ENCODE measurements at places on chromosomes 7 and 10.
A peak's percentile ranks its signal among the peaks of the same experiment; 100 is the strongest.

DNA sequence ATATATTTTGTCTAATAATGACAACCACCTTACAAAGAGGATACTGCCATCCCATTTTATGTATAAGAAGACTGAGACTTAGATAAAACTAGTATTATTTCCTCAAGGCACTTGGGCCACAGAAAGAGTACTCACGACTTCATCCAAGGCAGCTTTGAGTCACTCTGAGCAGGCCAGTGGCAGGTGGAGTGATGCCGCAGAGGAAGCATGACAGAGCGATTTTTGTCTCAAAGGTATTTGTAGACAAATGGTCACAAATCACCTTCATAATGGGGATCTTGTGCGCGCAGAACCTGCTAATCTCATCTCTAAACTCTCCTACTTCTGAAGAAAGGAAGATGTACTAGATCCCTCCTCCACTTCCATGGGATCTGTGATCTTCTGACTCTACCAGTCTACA lies 113.2 kb upstream of the NAMPT start:
- DNase-seq: no peak

GRCh38 chr10:69337296-69338132 lies 59.2 kb downstream of the HK1 start:
- DNase-seq: no peak

DNA sequence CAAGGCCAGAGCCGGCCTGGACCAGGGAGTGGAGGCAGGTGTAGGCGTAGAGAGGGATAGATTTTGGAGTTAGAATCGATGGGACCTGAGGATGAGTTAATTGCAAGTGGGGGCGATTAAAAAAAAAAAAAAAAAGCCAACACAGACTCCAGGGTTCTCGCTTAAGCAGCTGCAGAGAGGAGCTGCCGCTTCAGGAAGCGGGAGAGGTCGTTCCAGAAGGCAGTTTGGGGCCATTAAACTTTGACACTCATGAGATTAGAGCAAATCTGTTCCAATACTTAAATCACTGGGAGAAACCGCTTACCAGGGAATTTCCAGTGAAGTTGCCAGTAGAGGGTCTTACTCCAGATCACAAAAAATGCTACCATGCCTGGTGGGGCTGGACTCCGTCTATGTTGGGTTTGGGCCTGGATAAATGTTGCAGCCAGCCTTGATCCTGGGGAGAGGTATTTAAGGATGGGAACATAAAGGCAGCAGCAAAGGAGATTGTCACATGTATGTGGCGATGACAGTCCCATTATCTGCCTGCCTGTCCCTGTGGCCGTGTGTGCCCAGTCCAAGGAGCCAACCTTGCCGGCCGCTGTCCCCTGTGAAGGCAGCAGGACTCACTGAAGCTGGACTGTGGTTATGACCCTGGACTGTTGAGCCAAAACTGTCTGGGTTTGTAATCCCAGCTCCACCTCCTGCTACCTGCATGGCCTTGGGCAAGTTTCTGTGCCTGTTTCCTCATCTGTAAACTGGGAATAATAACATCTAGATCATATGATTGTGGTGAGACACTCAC lies 23.9 kb upstream of the GRID1 start:
- DNase-seq: no peak

GRCh38 chr10:114902151-114902550 lies 35.8 kb upstream of the TRUB1 start:
- DNase-seq: no peak

DNA sequence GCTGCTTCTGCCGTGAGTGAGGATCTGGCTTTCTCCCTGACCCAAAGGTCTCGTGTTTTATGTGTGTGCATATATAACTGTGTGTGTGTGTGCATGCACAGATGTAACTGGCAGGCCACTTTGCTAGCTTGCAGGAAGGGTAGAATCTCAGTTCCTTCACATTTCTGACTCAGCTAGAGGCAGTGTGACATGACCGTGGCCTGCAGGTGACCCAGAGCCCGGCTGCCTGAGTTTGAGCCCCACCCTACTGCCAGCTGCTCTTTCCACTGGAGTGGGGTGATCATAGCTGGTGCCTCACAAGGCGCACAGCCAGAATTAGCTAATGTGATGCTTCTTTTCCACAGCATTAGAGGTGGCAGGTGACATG lies 9.3 kb upstream of the MYL7 start:
- no peak for DNase-seq

DNA sequence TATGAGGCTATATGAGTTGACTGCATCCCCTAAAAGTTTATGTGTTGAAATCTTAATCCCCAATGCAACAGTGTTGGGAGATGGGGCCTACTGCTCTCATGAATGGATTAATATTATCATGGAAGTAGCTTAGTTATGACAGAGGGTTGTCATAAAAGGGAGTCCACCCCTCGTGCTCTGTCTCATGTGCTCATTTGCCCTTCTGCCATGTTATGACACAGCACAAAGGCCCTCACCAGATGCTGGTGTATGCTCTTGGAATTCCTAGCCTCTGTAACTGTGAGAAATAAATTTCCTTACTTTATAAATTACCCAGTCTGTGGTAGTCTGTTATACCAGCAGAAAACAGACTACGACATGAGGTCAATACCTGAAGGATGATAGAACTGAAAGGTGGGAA lies 17.6 kb upstream of the PANK1 start:
- no peak for DNase-seq

DNA sequence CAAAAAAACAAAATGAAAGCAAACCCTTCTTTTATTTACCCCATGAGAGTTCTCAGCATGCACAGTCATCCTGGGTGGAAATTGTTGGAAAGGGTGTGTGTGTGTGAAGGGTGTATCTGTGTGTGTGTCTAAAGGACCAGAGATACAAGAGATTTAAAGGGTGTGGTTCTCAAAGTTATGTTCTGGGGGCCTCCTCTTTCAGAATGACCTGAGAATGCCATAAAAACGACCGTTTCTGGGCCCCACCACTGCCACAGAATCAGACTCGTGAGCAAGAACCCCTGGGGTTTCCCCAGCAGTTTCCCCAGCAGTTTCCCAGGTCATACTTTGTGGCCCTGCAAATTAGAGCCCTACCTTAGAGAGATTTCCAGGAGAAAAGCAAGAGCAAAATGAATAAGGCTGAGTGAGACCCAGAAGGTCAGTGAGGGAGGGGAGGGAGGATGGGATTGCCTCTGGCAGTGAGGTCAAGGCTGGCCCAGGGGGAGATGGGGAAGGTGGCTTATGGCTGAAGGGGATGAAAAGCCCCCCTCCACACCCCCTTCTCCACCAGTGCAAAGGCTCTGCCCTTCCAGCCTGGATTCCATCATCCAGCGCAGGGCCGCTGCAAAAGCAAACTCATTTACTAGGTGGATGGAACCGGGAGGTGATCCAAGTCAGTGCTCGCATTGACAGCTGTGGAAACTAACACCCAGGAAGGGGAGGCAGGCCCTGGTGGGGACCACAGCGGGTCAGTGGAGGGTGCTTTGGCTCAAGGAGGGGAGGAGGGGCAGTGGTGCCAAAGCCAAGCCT lies 10.2 kb downstream of the PYROXD2 start:
- DNase-seq: no peak

GRCh38 chr10:114806562-114807391 lies 14.8 kb upstream of the FHIP2A start:
- no peak for DNase-seq

DNA sequence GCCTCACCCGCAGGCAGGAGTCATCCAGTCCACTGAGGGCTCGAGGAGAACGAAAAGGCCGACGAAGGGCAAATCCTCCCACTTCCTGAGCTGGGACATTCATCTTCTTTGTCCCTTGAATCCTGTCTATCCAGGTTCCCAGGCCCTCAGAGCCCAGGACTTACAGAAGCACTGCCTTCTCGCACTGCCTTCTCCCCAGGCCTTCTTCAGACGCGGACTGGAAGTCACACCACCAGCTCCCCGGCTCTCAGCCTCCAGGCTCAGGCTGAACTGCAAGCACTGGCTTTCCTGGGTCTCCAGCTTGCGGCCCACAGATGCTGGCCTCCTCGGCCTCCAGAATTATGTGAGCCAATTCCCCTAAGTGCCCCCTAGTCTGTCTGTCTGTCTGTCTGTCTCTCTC lies 6.4 kb upstream of the MMP21 start:
- DNase-seq: no peak

- no peak for DNase-seq
Observed at GRCh38 chr10:132385721-132386418, 11.1 kb upstream of the PWWP2B start.

DNA sequence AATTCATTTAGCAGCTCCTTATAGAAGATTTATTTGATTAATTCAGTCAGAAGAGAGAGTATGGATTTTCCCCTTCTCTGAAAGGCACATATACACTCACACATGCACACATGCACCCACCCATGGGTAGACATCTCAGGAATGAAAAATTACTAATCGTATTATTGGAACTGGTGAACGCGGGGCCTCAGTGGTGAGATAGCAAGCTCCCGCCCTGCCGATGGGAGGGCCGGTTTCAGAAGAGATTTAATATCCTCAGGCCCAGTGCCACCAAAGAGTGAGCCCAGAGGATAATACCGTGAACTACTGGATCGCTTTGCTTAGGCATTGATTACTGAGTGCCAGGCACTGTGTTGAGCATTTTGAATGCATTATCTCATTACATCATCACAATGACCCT lies 38.0 kb upstream of the EMX2 start:
- no peak for DNase-seq

DNA sequence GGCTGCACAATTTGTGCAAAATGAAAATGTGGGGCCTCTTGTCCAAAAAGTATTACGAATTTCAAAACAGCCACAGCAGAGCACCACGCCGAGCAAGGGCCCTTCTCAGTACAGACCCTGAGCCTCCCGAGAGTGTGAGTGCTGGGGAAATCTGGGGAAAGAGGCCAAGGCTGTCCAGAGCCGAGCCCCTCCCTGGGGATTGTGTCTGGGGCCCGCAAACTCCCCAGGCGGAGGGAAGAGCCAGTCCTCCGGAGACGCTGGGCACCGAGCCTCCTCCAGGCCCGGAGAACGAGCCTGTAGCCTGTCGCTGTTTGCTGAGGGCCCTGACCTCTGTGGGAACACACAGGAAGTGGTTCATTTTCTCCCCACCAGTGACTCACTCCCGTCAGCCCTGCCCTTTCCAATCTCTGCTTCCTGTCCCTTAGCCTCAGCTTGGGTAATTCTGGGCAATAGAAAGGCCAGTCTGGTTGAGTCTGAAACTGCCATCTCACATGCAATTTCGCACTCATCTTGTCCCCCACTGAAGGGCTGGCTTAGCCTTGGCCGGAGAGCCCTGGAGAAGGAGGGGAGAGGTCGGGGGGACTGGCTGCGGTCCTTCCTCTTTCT lies 19.5 kb upstream of the GNA12 start:
- DNase-seq: peak; percentile 48

GRCh38 chr7:6307762-6308161 lies 35.3 kb upstream of the CYTH3 start:
- no peak for DNase-seq

DNA sequence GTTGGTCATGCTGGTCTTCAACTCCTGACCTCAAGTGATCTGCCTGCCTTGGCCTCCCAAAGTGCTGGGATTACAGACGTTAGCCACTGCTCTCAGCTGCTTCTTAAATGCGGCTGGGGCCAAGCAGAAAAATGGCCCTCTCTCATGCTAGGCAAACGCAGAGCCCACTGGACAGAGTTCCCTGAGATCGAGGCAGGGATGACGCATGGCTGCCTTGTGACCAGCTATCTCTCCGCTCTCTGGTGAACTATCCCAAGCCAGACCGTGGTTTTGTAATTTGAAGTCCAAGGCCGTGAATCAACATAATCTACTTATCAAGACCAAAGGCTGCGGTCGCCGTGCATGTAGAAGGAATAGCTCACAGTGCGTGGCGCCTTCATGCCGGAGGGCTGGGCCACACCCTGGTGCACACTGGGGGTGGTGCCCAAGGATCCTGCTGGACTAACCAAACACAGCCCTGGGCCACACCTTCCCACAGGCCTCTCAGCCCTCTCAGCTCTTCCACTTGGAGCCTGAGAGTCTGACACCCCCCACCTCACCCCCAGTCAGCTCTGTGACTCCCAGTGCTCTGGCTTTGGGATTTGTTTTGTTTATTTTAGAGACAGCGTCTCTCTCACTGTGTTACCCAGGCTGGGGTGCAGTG lies 88.1 kb upstream of the CUX1 start:
- no peak for DNase-seq

DNA sequence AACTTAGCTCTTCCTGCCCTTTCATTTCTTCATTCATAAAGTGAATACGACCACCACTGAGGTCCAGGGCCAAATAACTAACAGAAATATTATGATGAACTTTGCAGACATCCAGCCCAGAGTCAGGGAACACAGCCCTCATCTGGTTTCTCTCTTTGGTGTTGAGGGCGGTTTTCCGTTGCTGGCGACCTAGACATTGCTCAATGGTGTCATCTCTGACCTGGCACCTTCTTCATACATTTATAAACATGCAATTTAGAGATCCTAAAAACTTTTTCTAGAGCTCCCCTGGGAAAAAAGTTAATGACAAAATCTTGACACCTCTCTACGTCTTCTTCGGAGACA lies 324 bp upstream of the TET1 start:
- DNase-seq: no peak

- no peak for DNase-seq
Observed at GRCh38 chr7:130878785-130879184, 144.8 kb upstream of the KLF14 start.

DNA sequence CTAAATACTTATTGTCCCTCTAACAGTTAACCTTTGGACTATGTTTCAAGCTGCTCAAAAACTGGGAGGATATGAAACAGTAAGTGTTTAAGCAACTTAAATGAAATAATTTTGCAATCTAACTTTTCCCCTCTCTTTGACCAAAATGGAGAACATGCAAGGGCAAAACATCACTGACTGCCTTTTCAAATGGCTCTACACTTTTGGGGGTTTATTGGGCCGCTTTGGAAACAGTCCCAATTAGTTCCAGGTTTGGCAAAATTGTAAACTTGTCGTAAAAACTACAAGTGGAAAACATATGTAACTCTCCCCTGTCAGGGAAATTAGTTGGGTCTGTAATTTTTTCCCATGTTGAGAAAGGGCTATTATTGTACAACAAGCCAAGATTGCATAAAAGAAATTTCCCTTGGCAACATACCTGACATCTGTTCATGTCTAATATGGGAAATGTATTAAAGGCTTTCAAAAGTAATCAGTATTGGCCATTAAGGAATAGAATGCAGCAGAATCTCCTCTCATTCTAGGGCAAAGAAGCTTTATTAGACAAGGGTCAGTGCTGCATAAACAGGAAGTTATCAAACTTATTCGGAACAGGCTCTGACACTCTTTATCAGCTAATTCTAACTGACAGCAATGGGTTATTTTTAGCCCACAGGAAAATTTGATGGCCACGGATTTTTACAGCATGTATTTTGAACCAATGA lies 157.9 kb downstream of the ARID5B start:
- no peak for DNase-seq

DNA sequence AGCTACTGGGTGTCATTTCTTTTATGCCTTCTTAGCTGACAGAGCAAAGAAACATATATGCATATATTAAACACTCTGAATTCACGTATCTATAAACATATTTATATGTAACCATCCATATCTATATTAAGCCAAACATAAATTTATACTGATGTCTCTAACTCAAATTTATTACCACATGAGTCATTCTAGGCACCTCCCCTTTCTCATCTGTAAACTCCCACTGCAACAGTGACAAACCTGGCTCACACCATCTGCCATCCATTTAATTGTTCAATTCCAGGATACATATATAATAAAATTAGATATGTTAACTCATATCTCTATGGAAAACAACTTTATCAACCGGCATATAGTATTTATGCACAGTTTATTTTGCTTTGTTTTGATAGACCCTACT lies 722.3 kb downstream of the SORCS1 start:
- DNase-seq: no peak

Data from globus pallidus (tissue), 1 donor.